Left renal cortex interstitium (tissue), 4 donors: ENCODE measurements at places on chromosomes 6 and 20. TPM values are rescaled to one million over a fixed set of nuclear protein-coding genes. Genes with fewer than 3 reads are reported as not detected.

- no peak for DNase-seq
Observed at GRCh38 chr6:86031713-86032112, 389.0 kb upstream of the SYNCRIP start.

DNA sequence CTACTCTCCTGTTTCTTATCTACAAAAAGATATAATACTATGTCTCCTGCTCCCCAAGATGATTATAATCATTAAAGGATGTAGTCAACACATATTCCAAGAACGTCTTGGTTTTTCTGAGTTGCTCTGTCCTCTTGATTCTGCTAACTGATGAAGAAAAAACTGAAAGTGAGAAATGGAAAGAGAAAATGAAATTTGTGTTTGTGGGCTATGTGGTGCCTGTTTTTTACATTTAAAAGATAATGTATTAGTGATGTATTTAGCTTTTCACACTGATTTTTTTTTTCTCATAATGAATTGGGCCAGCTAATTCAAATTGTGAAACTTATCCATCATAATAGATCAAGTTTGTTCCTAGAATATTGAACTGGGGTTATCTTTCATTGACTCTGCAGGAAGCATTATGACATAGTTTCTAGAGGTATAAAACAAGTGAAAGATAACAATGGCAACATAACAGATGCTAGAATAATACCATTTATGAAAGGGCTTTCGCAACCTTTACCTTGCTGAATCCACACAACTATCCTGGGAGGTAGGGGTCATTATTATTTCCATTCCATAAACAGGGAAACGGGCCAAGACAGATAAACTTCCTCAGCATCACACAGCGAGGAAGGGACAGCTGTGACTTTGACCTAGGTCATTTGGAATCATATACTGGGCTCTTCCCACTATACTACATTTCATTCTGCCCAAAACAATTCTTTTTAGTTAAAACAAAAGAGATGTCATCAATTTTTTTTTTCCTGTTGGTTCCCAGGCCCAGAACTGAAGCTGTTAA, 336.7 kb downstream of the GJA1 start:
- DNase-seq = no peak

Gene SSTR4
- 0.27 TPM for polyA plus RNA-seq

GRCh38 chr6:36459501-36459900, 16.7 kb downstream of the KCTD20 start:
- no peak for DNase-seq

DNA sequence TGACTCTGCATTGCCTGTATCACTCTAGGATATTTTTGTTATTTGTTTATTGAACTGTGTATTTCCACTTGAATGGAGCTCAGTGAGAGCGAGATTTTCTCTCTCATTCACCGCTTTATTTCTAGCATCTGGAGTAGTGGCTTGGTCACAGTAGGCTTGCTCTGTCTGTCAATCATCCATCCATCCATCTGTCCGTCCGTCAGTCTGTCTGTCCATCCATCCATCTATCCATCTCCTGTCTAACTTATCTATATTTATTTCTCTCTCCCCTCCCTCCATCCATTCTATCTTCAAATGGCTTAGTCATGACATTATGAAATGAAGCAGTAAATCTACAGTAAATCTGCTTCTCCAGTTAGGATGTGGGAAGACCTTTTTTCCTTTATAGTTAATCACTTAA, 94.6 kb downstream of the TIAM2 start:
- DNase-seq = no peak

DNA sequence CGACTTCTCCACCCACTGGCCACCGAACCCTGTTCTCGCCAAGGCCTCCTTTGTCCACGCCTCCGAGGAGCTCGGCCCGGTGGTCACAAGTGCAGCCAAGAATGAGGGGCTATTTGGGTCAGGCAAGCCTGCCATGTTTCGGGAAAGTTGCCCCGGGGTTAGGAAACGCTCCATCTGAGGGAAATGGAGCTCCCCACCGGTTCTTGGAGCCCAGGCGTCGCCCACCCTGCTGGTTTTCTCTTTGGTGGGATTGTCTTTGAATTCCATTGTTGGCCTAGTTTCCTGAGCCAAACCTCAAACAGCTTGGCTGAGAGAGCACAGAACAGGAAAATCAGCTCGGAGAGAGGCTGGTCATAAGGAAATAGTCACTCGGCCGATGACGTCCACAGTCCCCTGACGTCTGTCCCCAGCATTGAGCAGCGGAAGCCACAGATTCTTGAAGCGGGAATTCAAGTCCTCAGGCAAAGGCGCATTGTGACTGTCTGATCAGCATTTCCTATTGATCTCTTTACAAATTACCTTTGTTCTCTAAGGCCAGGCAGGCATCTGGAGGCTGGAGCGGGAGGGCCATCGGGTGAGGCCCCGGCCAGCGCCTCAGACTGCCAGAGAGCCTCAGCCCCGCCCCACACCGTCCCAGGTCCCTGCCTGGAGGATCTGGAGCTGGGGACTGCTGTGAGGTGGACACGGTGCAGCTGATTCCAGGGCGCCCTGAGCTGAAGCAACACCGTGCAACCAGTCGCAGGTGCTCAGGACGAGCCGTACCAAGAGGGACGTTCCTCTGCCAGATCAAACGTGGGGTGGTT, 138.6 kb downstream of the DLL1 start:
- no peak for DNase-seq
